SK-N-SH (cell line): ENCODE measurements at places on chromosomes 1 and 21. TPM values are rescaled to one million over a fixed set of nuclear protein-coding genes. Genes with fewer than 3 reads are reported as not detected.

Gene KMO
- polyA plus RNA-seq: not detected in 2 replicates

- no peaks in the 10 kb centered on the region; the same call in 1 of the 2 replicates for H3K4me1 ChIP-seq
- H3K27ac ChIP-seq: no peak overlapping the region
- H3K27me3 ChIP-seq: no peaks in the 10 kb centered on the region
These were observed 30.4 kb upstream of the SNX27 start for GRCh38 chr1:151581451-151581850.

Gene OR2T2
- polyA plus RNA-seq: not detected in 2 replicates

Gene OR2T1
- polyA plus RNA-seq: not detected in 2 replicates

GRCh38 chr1:182715531-182715930 lies 31.1 kb upstream of the RGS8 start:
- H3K36me3 ChIP-seq: no peaks in the 10 kb centered on the region
- DNase-seq: no peak
- H3K27ac ChIP-seq: no peak overlapping the region
- H3K4me3 ChIP-seq: no peak overlapping the region
- H3K4me1 ChIP-seq: no peaks in the 10 kb centered on the region
- H3K27me3 ChIP-seq: no peaks in the 10 kb centered on the region; the same call in 1 of the 2 replicates

DNA sequence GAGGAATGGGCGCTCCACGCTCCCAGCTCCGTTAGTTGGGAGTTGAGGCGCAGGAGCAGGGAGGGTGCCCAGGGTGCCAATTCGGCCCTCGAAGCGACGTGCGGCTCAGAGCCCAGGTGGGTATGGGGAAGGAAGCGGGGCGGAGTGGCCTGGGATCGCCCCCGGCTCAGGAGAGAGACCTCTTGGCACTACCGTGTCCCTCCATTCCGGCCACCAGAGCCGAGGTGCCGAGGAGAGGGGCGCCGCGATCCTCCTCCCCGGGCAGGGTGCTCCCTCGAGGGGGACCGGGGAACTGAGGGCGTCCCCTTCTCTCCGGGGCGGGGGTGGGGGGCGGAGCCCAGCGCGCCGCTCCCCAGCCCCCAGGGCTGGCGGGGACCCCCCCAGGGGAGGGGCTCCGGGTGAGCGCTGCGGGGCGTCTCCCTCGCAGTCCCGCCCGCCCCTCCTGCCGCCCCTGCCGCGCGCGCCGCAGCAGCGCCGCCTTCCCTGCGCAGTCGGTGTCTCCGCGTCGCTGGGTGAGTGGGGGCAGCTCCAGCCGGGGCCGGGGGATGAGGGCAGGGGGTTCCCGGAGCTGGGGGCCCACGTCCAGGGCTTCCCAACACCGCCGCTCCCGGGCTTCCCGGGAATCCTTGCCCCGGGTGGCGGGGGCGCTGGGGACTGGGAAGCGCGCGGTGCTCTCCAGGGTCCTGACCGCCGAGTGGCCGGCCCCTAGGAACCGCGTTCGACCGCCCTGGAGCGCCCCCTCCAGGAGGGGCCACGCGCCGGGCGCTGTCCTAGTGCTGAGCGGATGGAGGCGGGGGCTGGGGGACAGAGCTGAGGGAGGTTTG lies at the start of gene HPCA:
TSS of gene HPCA (plus strand) at position 488 of the 824 bp plus-strand sequence. CDS start 2,408 bp downstream, outside the sequence.
- peak; percentile 76 for DNase-seq
- peak within 1 kb of the TSS; percentile 25 for H3K4me3 ChIP-seq
- H3K27me3 ChIP-seq: peaks cover 5% of the 10 kb centered on the region; the same call in 1 of the 2 replicates
- no peaks in the 10 kb centered on the region for H3K36me3 ChIP-seq
- H3K4me1 ChIP-seq: no peaks in the 10 kb centered on the region
- no peak within 1 kb of the TSS for H3K27ac ChIP-seq

DNA sequence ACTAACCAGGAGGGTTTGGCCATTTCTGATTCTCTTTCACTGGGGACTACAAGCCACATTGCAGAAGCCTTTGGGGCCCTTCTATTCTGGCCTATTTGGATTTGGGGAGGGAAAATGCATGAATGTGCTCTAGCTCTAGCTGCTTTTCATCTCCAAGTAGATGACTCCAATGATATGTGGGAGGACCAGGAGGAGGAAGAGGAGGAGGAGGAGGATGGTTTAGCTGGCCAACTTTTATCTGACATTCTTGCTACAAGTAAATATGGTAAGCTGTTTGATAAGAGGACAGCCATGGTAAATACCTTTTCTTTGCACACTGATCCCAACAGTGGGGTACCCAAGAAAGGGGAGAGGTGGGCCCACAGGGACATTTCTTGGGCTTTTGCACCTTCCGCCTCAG lies 14.0 kb upstream of the SHISA4 start:
- no peak overlapping the region for H3K27ac ChIP-seq
- peaks cover 57% of the 10 kb centered on the region for H3K36me3 ChIP-seq
- DNase-seq: no peak
- H3K4me3 ChIP-seq: no peak overlapping the region
- H3K27me3 ChIP-seq: no peaks in the 10 kb centered on the region

- H3K4me1 ChIP-seq: no peaks in the 10 kb centered on the region
- no peak for DNase-seq
- H3K4me3 ChIP-seq: no peak overlapping the region
- H3K27ac ChIP-seq: no peak overlapping the region
These were observed 4.7 kb downstream of the FMOD start for GRCh38 chr1:203346060-203346768.

- no peaks in the 10 kb centered on the region for H3K27me3 ChIP-seq
- DNase-seq: no peak
- H3K4me1 ChIP-seq: peaks cover 15% of the 10 kb centered on the region; the same call in 1 of the 2 replicates
- H3K27ac ChIP-seq: no peak overlapping the region
- H3K36me3 ChIP-seq: no peaks in the 10 kb centered on the region
These were observed 245.1 kb downstream of the RHOU start for GRCh38 chr1:228980232-228980937.

Gene SPRR5
- polyA plus RNA-seq: not detected in 2 replicates

Gene OR14K1
- not detected in 2 replicates for polyA plus RNA-seq

DNA sequence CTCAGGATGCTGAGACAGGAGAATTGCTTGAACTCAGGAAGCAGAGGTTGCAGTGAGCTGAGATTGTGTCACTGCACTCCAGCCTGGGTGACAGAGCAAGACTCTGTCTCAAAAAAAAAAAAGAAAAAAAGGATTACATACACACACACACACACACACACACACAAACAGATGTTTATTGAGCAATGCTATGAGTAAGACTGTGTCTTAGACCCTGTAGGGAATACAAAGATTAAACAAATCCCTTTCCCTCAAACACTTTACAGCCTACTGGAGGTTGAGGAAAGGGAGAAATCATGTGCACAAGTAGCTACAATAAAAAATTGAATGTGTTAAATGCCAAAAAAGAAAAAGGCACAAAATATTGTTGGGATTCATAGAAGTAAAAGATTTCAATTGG lies 58.1 kb downstream of the RPAP2 start:
- H3K36me3 ChIP-seq: peaks cover 39% of the 10 kb centered on the region
- no peak for DNase-seq
- no peaks in the 10 kb centered on the region for H3K4me1 ChIP-seq
- no peaks in the 10 kb centered on the region for H3K27me3 ChIP-seq
- no peak overlapping the region for H3K27ac ChIP-seq

- no peaks in the 10 kb centered on the region for H3K36me3 ChIP-seq
- DNase-seq: no peak
- peak overlapping the region; percentile 27; the same call in 1 of the 2 replicates for H3K27ac ChIP-seq
- H3K27me3 ChIP-seq: no peaks in the 10 kb centered on the region; the same call in 1 of the 2 replicates
- peak overlapping the region; percentile 81 for H3K4me3 ChIP-seq
These were observed 658 bp downstream of the UBXN11 start for GRCh38 chr1:26305667-26306289.

GRCh38 chr1:67803380-67804279 lies 29.6 kb downstream of the GNG12 start:
- peaks cover 8% of the 10 kb centered on the region; the same call in 1 of the 2 replicates for H3K4me1 ChIP-seq
- no peaks in the 10 kb centered on the region for H3K27me3 ChIP-seq
- H3K36me3 ChIP-seq: peaks cover 17% of the 10 kb centered on the region
- no peak for DNase-seq

- DNase-seq: no peak
- peaks cover 14% of the 10 kb centered on the region for H3K4me1 ChIP-seq
- H3K4me3 ChIP-seq: no peak overlapping the region
- no peaks in the 10 kb centered on the region for H3K36me3 ChIP-seq
- H3K27me3 ChIP-seq: no peaks in the 10 kb centered on the region
- H3K27ac ChIP-seq: no peak overlapping the region
These were observed 7.3 kb downstream of the OVAAL start for GRCh38 chr1:180566026-180566425.
